NCI-H345 (cell line): ENCODE measurements at places on chromosomes 7 and 10.

GRCh38 chr7:26553582-26553981 lies 261.9 kb downstream of the SNX10 start:
- no peak for DNase-seq

GRCh38 chr7:37084303-37084702 lies 360.0 kb upstream of the AOAH start:
- no peak for DNase-seq

- DNase-seq: no peak
These were observed 167.7 kb upstream of the INHBA start for GRCh38 chr7:41870461-41871138.

- no peak for DNase-seq
These were observed 302.1 kb downstream of the FZD1 start for GRCh38 chr7:91566402-91566732.

GRCh38 chr7:67343114-67343513 lies 346.5 kb downstream of the TYW1 start:
- DNase-seq: peak; percentile 37

- DNase-seq: no peak
These were observed 706.8 kb upstream of the LRRTM3 start for GRCh38 chr10:66218981-66219587.

GRCh38 chr7:8105449-8106095 lies 137.0 kb downstream of the GLCCI1 start:
- DNase-seq: no peak

DNA sequence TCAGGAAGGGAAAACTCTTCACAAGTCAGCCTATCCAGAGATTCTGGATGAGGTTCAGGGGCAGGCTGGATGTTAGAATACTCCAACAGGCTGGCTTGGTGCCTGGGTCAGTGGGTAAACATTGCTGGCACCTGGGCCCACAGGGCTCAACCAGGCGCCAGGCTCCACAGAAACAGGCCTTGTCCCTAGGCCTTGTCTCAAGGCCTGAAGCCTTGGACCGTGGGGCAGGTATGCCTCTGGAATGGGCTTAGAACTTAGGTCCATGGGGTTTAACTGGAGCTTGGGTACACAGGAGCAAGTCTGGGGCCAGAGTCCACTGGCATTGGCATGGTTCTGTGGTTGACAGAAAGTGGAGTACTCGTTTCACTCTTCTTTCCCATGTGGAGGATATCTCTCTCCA lies 263.0 kb upstream of the ETV1 start:
- DNase-seq: no peak

GRCh38 chr7:2151237-2151636 lies 81.5 kb downstream of the MAD1L1 start:
- peak; percentile 30 for DNase-seq

DNA sequence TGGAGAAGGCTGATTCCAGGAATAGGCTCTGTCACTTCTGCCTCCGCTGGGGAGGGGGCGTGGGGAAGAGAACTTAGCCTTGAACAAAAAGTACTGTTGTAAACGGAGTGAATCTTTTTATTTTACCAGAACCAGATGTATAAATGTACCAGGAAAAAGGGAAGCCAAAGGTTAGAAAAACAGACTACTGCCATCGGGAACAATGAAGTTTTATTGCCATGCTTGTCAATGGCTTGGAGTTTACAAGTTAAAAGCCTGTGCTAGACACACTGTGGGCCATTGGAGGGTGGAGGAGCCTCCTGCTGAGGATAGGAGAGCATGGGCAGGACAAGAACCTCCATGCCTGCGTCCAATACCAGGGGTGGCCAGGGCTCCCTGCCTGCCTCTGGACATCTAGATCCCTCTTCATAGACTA lies 161.7 kb upstream of the LYZL2 start:
- DNase-seq: no peak

DNA sequence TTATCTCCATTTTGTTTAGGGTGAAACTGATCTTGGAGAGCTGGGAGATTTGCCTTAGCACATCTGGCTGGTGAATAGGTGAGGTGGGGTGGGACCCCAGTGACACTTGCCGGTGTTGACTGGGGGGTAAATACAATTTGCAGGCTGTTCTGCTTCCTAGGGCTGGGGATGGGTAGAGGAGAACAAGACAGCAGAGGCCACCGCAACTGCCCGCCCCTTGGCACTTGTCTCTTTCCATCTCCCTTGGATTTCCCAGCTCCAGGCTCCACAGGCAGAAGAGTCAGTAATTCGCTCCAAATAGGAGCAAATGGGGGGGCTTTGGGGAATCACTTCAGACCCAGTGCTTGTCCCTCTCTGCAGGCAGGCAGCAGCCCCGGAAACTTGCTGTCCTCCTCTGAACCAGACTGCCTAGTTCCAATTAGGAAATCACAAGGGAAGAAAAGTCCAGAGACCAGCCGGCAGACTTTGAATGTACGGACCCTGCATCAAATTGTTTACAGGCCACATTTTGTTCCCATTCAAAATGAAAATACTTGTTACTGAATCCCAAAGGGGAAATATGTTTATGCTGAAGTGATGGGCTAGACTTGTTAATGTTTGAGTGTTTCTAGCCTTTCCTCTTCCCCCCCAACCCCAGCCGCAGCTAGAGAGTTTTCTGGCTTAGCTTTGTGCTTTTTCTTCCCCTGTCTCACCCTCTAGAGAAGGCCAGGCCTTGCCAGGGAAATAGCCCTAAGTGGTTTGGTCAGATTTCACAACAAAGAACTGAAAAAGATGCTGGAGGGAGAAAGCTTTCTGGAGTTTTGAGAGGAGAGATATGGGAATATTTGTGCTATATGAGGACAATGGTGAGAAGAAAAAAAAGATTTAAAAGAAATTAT lies 10.0 kb upstream of the INPP5F start:
- DNase-seq: no peak

GRCh38 chr10:31905586-31905985 lies 23.0 kb downstream of the ARHGAP12 start:
- DNase-seq: no peak

GRCh38 chr10:91681361-91682276 lies 48.7 kb upstream of the PPP1R3C start:
- peak; percentile 51 for DNase-seq

- DNase-seq: no peak
These were observed 715.9 kb upstream of the LRRN3 start for GRCh38 chr7:110375068-110375467.

DNA sequence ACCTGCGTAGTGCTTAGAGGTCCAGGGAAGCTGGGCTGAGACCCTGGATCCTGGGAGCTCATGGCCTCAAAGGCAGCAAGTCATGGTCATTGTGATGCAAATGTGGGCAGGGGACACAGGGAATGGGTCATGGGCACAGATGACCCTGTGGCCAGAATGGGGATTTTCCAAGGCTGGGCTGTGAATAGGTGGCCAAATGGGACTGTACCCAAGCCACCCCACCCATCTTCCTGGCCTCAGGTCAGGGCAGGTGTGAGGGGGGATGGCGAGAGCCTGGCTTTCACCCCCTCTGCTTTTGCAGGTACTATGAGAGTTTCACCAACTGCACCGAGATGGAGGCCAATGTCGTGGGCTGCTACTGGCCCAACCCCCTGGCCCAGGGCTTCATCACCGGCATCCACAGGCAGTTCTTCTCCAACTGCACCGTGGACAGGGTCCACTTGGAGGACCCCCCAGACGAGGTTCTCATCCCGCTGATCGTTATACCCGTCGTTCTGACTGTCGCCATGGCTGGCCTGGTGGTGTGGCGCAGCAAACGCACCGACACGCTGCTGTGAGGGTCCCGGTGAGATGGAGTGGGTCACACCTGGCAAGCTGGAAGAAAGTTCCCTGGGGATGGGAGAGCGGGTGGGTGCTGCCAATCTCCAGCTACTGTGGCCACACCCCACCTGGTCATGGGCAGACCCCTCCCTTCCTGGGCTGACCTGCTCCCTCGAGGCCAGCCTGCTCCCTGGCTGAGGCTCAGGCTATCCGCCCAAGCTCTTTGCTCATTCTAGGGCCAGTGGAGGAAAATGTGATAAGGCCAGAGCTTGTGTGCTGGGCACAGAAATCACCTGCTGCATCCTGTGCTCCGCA lies 25.5 kb downstream of the RAMP3 start:
- no peak for DNase-seq

GRCh38 chr10:119268428-119268827 lies 61.1 kb downstream of the GRK5 start:
- no peak for DNase-seq

- no peak for DNase-seq
These were observed 5.8 kb downstream of the PWWP2B start for GRCh38 chr10:132402781-132403241.
